ENCODE measurements at places on chromosomes 4 and X. TPM values are rescaled to one million over a fixed set of nuclear protein-coding genes. Genes with fewer than 3 reads are reported as not detected.

- no peak for DNase-seq
Measured at GRCh38 chr4:100823066-100823992, 305.5 kb upstream of the EMCN start.

DNA sequence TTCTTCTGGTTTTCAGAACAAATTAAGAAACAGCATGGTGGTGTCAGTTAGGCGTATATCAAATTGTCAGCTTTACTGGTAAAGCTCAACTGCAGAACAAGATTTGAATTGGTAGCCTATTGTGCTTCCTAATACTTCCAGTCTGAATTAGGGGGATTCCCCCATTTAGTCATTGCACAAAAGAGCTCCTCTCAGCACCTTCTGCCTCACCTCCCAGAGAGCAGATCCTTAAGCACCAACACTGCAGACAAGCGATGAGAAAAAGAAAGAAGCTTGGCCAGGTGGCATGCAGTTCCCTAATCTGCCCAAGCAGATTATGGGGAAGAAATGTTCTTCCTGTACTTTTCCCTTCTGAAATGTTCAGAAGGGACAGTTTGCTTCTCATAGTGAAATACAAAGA is 9.2 kb downstream of the MAP9 start:
- no peak for DNase-seq

DNA sequence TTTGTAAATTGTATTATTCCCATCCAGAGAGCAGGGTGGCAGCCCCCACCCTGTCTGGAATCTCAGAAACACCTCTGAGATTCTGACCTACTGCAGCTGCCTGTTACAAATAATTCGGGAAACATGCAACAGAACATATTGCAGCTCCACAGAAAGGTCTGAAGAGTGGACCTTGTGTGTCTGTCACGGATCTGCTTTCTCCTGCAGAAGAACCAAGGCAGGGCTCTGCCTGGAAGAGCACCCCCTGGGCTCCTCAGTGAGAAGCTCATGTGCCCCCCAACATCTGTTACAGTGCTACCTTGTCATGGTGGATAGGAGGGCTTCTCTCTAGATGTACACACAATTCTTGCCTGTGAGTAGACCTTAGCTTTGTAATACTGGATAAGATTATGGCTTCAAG is 286.6 kb upstream of the GATB start:
- no peak for DNase-seq

DNA sequence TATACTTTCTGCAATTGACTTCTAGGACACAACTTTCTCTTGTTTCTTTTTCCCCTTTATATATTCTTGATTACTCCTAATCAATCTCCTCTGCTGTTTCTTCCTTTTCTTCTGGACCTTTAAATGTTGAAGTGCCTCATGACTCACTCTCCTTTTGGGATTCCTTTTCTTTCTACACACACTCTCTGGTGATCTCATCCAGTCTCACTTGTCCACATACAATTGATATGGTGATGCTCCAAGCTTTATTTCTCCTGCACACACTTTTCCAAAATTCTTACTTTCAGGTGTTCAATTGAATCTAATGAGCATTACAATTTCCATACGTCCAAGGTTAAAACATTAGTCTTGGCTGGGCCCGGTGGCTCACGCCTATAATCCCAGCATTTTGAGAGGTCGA is 794.8 kb upstream of the EPHA5 start:
- DNase-seq = no peak

GRCh38 chr4:10207116-10207515 is 90.5 kb upstream of the WDR1 start:
- no peak for DNase-seq

DNA sequence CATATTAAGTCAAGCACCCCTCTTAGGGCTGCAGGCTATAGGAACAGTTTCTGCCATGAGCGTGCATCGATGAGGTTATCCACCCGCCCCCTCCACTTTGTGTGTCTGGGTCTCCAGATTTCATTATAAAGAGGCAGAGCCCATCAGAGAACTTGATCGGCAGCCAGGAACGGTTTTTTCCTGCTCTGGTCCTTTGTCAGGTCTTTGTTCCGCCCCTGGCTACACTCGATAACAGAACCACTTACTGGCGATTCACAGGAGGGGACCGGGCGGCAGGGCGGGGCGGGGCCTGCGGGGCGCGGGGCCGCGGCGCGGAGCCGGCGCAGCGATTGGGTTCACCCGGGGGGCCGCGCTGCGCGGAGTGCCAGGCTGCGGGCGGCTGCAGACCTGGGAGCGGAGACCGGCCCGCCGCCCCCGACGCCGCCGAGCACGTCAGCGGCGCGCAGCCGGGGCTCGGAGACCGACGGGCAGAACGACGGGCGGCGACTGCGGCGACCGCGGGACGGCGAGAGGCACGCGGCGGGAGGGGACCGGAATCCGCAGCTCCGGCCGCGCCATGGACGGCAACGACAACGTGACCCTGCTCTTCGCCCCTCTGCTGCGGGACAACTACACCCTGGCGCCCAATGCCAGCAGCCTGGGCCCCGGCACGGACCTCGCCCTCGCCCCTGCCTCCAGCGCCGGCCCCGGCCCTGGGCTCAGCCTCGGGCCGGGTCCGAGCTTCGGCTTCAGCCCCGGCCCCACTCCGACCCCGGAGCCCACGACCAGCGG is at the start of gene SLC10A4:
Gene SLC10A4 (plus strand): TSS at position 338 of the 771 bp plus-strand sequence. CDS start 219 bp downstream, at position 557.
- no peak for DNase-seq

- peak; percentile 74 for DNase-seq
Measured at GRCh38 chr4:71198958-71199357, 139.9 kb upstream of the SLC4A4 start.

DNA sequence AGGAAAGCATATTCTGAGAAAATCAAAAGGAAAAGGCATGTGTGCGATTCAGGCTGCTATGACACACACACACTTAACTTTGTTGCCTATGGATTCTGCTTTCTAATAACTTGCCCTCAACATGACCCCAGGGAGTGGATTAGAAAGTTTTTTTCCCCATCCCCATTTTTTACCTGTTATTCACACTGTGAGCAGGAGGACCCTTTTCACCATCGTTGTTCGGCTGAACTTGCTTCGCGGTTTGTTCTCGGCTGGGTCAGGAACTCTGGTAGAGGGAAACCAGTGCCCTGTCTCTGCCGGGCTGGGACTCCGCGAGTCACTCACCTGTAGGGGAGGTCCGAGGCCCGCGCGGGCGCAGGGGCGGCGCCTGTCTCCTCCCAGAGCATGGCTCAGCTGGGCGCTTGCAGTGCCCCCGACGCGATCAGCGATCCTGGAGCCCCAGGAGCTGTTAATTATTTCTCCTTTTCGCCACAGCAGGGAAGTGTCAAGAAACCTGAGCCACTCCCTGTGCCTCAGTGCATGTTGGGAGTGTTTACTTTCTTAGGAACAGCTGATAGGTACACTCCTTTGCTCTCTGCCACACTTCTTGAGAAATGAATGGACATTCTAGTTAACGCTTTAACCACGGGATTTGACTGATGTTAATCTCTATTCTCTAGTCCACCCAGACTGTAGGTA is at the start of gene RASSF6:
Gene RASSF6 (minus strand): TSS at position 322 of the 678 bp plus-strand sequence. CDS start 8,641 bp downstream, outside the sequence.
- no peak for DNase-seq

DNA sequence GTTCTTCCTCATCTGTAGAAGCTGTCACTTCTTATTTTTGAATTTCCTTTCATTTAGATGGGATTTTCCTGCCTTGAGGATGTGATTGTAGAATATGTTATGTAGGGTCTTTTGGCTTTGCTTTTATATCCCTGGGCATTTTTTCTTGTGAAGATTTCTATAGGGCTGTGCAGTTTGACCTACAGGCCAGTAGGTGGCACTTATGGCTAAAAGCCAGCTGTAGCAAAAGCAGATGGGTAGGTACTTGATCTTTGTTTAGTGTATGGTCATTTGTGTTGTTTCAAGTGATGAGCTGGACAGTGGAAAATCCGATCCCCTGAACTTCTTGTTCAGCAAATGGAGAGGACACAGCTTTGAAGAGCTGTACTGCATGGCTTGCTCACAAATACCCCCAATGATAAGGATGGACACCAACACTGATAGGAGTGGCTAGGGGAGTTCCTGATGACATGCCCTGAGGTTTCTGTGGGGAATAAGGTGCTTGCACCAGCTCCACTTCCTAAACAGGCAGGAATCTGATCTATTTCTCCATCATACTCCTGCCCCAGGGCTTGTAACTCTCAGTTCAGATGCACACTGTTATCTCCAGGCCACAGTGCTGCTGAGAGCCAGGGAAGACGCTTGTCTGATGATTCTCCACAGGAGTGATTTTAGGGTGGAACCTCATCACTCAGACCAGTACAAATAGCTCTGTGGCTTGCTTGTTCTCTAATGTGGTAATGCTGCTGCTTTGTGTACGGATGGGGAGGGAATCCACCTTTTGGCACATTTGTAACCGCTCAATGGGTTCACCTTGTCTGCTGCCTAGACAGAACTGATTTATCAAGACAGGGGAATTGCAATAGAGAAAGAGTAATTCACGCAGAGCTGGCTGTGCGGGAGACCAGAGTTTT is 417.1 kb upstream of the MAGEB16 start:
- DNase-seq = no peak

DNA sequence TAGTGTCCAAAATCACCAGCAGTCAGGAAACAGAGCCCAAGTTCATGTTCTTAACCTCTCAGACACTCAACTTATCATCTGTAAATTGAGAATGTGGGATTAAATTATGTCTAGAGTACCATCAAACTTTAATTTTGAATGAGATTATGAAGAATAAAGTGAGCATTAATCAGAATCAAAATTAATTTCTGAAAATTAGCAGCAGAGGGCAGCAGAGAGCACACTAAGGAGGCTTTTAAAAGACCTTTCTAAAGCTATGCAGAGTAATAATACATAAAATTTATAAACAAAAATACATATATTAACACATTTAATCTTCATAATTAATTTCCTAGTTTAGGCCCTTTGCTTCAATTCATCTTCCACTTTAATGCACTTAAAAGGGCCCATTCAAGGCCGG is 7.1 kb downstream of the TASL start:
- no peak for DNase-seq

- no peak for DNase-seq
Measured at GRCh38 chr4:87698394-87698793, 48.3 kb downstream of the DMP1 start.

GRCh38 chrX:153917869-153918268 is 8.2 kb downstream of the ARHGAP4 start:
- no peak for DNase-seq

Gene PALLD
- total RNA-seq = 1.2 TPM

Gene TMEM35A
- total RNA-seq = not detected

Gene SLC26A1
- not detected for total RNA-seq

Gene ADGRL3
- total RNA-seq = not detected

Gene DMRTC1B
- 0.18 TPM for total RNA-seq

Gene BEX5
- total RNA-seq = 2.0 TPM

Gene AMTN
- not detected for total RNA-seq

Gene WDFY3
- total RNA-seq = not detected

Gene LIAS
- 15.3 TPM for total RNA-seq

Gene CNKSR2
- total RNA-seq = 11.0 TPM

Gene SSX3
- total RNA-seq = not detected

Gene CPXCR1
- total RNA-seq = not detected
